Breast epithelium (tissue), 4 donors: ENCODE measurements at places on chromosomes 12 and 14.
A peak's percentile ranks its signal among the peaks of the same experiment; 100 is the strongest.

GRCh38 chr12:53952335-53952694 is 2.4 kb upstream of the HOXC12 start:
- DNase-seq = no peak

- no peak for DNase-seq
Observed at GRCh38 chr14:31166271-31166561, 41.4 kb downstream of the HECTD1 start.

- DNase-seq = no peak
Observed at GRCh38 chr12:89831310-89832095, 122.9 kb upstream of the ATP2B1 start.

- no peak for DNase-seq
Observed at GRCh38 chr14:76546426-76547221, 170.7 kb downstream of the ESRRB start.

DNA sequence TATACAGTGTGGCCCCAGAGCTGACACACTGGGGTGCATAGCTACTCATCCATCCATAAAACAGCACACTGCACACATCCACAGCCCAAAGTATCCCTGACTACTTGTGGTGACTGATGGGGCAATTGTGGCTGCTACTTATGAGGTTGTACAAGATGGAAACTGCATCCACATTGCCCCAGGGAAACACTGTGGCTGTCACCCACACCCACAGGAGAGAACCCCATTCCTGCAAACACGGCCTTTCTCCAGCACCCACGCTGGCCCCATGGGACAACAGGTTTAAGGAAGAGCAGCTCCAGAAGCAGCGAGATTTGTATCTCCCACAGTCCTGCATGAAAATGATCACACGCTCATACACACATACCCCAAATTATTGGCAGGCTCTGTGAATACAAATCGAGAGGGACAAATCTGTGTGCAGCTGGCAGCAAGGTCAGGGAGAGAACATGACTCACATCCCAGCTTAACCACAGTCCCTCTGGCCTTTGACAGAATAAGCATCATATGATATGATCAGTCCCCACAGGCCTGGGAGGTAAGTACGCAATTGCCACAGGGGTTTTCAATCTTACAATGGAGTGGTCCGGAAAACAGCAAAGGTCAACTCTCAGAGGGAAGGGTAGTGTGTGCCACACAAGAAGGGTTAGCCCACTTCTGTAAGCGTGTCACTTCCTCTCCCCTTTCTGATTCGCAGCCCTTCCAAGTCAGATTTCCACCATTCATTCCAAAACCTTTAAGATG is 61.9 kb downstream of the ESR2 start:
- no peak for DNase-seq

DNA sequence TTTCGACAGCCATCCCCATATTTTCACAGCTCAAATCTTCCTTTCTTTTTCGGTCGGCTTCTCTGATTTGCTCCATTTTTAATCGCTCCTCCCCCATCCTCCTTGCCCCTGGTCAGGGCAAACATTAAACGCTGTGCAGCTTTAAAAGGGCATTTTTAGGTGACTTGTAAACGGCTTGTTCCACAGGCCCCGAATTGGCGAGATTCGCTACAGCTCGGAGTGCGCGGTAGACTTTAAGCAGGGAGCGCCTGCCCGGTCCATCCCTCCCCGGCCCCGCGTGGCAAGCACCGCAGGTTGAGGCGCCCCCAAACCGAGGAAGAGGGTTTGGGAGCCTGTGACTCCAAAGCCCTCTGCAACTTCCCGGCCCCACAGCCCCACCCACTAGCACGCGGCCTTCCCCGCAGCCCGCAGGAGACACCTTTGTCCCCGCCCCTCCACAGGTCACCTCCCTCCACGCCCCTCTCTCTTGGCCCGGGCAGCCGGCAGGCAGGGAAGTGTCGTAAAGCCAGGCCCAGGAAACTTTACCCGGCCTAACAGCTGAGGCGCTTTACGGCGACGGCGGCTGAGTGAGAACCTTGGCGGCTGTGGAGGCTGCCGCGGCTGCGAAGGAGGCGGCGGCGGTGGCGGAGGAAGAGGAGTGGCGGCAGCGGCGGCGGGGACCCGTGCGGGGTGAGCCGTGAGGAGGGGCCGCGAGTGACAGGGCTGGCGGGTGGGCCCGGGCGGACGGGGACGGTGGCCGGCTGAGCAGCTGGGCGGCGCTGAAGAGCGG is at the start of gene NAA30:
Gene NAA30 (plus strand): TSS at position 550 of the 769 bp plus-strand sequence. CDS start 372 bp downstream, outside the sequence.
- peak; percentile 88 for DNase-seq

DNA sequence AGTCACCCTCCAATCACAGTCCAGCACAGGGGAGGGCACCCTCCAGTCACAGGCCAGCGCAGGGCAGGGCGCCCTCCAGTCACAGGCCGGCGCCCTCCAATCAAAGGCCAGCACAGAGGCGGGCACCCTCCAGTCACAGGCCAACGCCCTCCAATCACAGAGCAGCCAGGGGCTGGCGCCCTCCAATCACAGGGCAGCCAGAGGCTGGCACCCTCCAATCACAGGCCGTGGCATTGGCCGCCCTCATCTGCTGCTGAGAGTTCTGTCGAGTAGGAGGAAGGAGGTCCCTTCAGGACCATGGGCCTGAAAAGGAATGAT is 26.6 kb downstream of the DDX51 start:
- no peak for DNase-seq
